ENCODE measurements at places on chromosomes 3 and 15. TPM values are rescaled to one million over a fixed set of nuclear protein-coding genes. Genes with fewer than 3 reads are reported as not detected.

Gene ABI3BP
- total RNA-seq = 49.5 TPM

GRCh38 chr15:70109978-70110377 lies 12.3 kb upstream of the TLE3 start:
- DNase-seq = no peak

GRCh38 chr15:25859838-25860645 lies 3.1 kb downstream of the ATP10A start:
- no peak for DNase-seq

Gene MST1
- total RNA-seq = 10.7 TPM

GRCh38 chr3:183485093-183485492 lies 56.7 kb upstream of the MCF2L2 start:
- no peak for DNase-seq

DNA sequence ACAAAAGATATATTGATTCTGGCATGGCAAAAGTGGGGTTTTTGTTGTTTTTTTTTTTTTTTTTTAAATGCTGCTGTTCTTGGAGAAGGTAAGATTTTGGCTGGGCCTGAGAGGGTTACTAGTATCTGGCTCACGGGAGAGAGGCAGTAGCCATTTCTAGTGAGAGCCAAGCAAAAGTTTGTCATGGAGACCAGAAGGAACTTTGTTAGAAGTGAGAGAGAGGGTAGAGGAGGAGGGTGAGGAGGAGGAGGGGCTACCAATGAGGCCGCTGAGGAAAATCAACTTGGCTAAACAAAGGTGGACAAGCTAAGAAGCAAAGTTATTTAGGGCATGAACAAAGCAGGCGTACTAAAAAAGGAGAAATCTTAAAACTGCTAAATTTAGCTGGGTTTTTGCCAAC lies 48.9 kb upstream of the STRIT1 start:
- no peak for DNase-seq

DNA sequence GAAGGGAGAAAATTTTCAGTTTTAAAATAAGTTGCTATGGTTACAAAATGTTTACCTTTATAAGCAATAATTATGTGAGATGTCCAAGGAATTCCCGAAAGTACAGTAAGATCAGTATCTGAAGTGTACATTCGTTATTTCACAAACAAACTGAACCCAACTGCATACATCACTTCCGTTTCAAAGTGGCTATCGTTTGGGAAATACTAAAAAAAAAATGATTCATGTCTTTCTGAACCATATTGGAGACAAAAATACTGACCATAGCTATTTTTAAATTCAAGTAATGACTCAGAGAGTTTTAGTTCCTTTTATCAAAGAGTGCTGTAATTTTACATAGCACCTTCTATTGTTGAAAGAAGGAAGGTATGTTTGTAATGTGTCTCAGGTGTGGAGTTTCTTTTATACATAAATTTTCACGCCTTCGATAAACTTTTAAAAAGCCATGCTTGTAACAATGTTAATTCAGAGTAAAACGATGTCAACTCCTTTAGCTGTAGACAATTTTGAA lies 8.0 kb upstream of the ANKRD28 start:
- DNase-seq = no peak

Gene TRAT1
- 0.20 TPM for total RNA-seq

Gene CHMP2B
- total RNA-seq = 26.7 TPM

DNA sequence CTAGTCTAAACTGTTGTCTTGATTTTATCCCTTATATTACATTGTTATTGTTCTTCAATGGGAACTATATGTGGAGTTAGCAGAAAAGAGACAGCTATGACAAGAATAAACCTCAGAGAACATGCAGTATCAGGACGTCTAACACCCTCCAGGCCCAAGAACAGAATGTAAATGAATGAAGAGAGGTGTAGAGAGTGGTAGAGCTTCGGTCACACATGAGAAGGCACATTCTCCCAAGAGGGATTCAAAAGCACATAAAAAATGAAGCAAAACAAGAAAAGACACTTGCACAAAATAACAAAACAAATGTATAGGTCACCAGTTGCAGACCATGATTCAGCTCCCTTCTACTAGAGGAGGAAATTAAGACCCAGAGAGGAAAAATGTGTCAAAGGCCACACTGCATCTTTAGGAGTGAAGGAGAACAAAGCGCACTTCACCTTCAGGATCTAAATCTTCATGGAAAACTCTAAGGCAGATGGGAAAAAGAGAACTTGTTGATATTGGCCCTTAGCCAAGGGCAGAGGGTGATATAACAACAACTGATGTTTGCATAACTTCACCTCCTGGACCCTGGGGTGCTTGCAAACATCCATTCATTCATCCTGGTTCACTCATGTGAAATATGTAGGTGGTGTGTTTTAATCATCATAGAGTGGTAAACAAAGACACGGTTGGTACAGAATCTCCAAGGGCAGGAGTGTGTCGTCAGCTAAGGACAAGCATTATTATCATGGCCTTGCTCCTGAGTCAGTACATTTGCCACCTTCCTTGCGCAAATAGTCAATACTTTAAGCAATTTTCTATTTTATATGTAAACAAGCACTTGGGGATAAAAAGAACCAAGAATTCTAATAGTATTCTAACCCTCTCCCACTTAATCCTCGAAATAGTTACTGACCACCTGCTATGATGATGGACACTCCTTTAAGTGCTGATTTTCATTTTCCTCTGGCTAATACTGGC lies 8.8 kb downstream of the NEK10 start:
- DNase-seq = no peak

Gene CPNE9
- 3.3 TPM for total RNA-seq

GRCh38 chr3:197758512-197758911 lies 8.8 kb downstream of the FYTTD1 start:
- DNase-seq = no peak

Gene LIPC
- total RNA-seq = 0.99 TPM

DNA sequence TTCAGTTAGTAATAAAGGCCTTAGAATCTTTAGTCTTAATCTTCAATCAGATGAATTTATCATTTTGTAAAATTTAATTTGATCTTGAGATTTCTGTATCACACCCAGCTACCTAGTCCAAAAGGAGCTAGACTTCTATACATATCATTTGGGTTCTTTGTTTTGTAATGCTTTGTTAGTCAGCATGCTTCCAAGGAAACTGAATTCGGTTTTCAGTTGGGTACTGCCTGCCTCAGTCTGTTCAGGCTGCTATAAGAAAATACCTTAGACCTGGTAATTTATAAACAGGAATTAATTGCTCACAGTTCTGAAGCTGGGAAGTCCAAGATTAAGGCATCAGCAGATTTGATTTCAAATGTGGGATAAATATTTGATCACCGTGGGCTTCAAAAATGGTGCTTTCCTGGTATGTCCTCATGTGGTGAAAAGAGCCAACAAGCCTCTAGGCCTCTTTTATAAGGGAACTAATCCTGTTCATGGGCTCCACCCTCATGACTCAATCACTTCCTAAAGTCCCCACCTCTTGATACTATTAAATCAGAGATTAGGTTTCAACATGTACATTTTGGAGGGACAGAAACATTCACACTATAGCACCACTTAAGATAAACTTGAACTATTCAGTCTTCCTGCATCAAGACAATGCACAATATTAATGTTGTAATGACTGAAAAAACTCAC lies 800.7 kb downstream of the NAALADL2 start:
- DNase-seq = no peak

- no peak for DNase-seq
Measured at GRCh38 chr3:51004235-51004634, 329.5 kb downstream of the DOCK3 start.

DNA sequence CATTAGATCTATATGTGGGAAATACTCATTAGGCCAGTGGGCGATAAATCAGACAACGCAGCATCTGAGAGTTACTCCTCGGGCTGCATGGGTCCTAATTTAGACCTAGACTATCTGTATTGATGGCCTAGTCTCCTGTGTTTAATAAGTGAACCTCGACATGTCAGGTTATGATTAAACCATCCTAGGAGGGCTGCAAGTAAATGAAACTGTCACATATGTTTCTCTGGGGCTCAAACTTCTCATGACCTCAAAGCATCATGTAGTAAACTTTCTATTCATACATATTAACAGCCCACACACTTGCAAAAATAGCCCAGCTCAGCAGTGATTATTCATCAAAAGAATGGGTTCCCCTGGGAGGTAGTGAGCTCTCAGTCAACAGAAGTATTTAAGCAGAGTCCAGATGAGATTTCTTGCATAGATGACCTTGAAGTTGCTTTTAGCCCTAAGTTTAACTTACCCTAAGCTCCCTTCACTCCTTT lies 51.6 kb downstream of the RAB11A start:
- no peak for DNase-seq

Gene SERPINI2
- 6.3 TPM for total RNA-seq

DNA sequence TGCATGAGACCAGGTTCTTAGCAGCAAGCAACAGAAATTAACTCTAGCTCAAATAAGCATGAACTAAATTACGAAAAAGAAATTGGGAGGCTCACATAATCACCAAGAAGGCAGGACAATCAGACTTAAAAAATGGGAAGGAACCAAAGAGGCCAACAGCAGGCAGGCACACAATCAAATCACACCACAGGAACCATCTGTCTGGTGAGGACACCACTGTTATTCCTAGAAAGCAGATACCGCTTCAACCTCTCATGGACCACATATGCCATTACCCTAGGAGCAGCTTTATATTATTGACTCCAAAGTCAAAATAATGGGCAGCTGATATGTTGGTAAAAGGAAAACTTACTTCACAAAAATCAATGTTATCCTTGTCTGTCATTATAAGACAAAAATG lies 51.6 kb downstream of the SUCLG2 start:
- DNase-seq = no peak

Gene GRAMD2A
- 1.8 TPM for total RNA-seq

DNA sequence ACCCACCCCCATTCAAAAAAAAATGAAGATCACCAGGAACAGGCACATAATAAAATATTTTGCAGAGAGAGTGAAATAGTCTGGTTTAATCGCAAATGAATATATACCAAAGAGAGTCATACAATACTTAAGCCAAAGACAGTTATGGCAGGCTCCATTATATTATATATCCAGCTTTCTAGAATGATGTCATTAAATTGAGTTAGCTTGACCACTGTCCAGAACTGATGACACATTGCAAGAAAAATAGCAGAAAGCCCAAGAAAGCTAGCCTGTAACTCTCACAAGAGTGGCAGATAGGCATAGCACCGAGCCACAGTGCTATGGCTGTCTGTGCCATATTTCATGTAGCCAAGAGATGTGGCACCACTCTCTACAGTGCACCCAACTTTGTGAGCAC lies 231.9 kb upstream of the SEMA6D start:
- no peak for DNase-seq

Gene KCNAB1
- total RNA-seq = 10.1 TPM

GRCh38 chr3:81837071-81837593 lies 75.7 kb upstream of the GBE1 start:
- DNase-seq = no peak

- no peak for DNase-seq
Measured at GRCh38 chr3:13451301-13451673, 28.8 kb upstream of the HDAC11 start.

DNA sequence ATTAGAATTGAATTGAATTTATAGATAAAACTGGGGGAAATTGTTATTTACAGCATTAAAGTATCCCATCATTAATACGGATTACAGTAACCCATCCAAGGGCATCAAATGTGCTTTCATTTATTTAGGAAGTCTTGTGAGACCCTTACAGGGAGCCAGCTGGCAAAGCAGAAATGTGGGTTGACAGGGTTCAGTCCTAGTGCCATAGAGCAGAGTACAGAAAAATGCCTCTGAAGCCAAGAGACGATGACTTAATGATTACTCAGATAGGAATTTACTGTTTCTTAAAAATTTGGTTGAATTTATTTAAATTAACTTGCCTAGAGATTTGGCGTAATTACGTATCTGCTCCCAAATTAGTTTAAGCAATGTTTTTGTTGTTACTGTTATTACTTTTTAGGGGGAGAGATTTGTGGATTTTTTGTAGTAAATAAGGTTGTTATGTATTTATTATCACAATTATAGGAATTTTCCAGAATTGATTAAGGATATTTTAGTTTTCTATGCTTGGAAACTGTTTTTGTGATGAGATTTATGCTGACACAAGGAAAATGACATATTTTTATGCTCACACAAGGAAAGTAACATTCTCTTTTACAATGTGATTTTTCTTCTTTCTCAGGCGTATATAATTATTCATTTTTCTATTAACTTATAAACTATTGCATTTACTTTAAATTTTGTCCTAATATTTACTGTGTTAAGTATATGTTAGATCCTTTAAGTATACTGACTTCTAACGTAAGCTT lies 152.0 kb downstream of the EPHA6 start:
- DNase-seq = no peak

Gene EFL1
- total RNA-seq = 21.4 TPM

GRCh38 chr15:48447058-48447457 lies 115.8 kb downstream of the DUT start:
- DNase-seq = no peak

GRCh38 chr3:185076219-185076618 lies 76.6 kb downstream of the C3orf70 start:
- DNase-seq = no peak

DNA sequence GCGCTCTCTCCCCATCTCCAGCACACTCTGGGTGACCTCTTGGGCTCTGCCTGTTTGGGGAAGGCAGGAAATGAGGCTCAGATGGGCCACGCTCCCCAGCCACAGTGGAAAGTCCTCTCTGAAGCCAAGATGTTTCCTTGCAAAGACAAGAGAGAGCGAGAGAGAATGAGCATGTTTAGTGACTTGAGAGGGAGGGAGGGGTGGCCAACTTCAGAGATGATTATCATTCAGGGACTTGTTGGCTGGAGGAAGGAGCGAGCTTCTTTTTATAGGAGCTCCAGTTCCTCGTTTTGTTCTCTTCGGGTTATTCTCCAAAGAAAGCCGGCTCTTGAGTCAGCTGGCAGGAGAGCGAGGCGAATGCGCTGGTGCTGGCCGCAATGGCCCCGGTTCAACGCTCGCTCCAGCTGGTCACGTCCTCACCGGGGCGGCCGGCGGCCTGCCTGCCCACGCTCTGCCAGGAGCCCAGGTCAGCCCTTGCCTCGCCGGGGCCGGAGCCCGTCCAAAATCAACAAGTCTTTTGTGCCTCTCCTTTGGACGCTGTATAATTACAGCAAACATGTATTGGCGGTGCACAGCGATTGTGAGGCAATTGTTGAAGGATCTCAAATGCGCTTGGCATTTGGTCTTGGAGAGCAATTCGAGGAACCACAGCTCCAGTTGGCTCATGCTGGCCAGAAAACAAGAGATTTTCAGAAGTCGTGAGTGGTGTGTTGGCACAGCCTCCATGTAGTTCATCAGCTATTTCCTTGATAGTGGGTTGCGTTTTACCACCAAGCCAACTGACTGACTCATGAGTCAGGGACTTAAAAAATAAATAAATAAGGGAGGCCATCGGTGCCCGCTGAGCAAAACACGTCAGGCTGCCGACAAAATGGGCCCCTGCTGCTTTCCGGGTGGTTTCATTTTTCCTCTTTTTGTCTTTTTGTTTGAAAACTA lies 288.6 kb downstream of the UACA start:
- DNase-seq = no peak

Gene ARPIN
- total RNA-seq = 16.6 TPM

Gene HIGD1A
- total RNA-seq = 200 TPM

- DNase-seq = no peak
Measured at GRCh38 chr3:79881431-79881830, 113.6 kb upstream of the ROBO1 start.

GRCh38 chr3:30112902-30113484 lies 493.4 kb upstream of the TGFBR2 start:
- peak; percentile 45 for DNase-seq

Gene SNAP23
- total RNA-seq = 39.1 TPM

GRCh38 chr3:116148881-116149851 lies 296.1 kb downstream of the LSAMP start:
- no peak for DNase-seq

GRCh38 chr3:126259411-126260391 lies 79.3 kb upstream of the ALDH1L1 start:
- no peak for DNase-seq

Data from spinal cord (tissue), 10 donors.